CD4-positive, alpha-beta T cell treated with Interleukin-17A for 1 hour (primary cell): ENCODE measurements at places on chromosomes 6 and 20.
A peak's percentile ranks its signal among the peaks of the same experiment; 100 is the strongest.

DNA sequence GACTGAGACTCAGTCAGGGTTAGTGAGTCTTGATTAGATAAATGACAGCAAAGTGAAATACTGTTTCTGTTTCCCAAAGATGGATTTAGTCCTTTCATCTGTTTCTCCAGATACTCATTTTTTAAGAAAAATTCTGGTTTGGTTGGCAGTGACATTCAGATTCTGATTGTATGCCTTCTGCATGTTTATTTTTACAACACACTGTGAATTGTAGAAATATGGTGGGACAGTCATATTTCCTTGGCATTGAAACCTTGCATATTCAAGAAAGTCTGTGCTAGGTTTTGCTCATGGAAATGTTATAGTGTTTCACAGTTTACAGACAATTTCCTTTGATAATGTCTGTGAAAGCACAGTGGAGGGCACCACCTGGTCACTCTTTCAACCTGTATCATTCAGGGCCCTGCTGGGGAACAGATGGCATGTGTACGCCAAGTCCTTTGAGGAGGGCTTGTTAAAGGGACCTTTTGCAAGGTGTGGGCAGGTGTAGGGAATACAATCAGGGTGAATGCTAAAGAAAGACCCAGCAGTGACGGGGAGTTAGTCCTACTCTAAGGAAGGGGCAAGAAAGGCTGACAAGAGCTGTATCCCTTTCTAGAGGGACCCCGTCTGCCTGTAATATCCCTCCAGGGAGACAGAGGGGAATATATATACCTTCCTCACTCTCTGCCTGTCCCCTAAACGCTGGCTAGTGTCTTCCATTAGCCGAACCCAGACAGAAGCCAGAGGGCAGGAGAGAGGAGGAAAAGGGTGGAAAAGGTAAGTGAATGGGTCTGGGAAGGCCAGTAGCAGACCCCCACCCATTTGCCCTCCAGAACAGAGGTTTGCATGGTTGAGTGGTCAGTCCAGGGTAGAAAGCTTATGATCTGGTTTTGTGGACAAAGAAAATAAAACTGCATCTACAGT, 10.2 kb downstream of the PLCB4 start:
- DNase-seq = no peak

DNA sequence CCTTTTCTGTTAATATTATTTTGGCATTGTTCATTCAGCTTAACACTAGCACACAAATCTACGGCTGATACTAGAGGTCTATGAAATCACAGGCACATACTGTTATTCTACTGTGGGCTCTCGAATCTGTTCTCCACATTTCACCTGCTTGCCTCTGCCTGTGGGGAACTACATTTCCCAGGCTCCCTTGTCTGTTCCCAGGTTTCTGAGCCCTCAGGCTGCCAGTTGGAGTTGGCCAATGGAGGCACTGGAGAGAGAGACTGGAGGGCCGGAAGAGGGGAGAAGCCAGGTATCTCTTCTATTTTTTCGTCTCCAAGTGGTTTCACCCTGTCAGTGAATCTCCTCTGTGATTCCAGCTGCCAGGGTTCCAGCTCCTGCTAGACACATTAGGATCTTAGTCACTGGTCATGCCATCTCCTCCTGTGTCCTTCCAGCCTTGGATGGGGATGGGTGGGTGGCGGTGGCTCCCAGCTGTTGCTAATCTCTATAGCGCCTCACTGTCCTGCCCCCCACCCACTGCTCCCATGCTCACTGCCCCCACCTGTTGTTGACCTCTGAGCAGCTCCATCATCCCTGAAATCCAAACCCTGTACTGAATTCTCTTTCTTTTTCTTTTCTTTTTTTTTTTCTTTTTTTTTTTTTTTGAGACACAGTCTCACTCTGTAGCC, 188.2 kb downstream of the LRFN2 start:
- DNase-seq = no peak

DNA sequence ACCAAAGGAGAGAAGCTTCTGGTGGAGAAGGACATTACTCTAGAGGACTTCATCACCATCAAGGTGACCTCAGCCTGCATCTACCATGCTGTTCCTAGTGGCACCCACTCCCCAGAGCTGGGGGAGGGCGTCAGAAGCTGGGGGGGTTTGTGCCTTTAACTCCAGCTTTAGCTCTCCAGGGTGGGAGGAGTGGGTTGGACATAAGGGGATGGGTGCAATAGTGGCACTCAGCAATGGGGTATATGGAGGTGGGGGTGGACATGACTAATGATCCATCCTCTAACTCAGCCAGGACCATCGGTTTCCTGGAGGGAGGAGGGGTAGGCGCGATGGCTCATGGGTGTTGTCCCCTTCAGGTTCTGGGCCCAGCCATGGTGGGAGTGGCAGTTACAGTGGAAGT, 40.1 kb downstream of the SNRPB start:
- DNase-seq = no peak

DNA sequence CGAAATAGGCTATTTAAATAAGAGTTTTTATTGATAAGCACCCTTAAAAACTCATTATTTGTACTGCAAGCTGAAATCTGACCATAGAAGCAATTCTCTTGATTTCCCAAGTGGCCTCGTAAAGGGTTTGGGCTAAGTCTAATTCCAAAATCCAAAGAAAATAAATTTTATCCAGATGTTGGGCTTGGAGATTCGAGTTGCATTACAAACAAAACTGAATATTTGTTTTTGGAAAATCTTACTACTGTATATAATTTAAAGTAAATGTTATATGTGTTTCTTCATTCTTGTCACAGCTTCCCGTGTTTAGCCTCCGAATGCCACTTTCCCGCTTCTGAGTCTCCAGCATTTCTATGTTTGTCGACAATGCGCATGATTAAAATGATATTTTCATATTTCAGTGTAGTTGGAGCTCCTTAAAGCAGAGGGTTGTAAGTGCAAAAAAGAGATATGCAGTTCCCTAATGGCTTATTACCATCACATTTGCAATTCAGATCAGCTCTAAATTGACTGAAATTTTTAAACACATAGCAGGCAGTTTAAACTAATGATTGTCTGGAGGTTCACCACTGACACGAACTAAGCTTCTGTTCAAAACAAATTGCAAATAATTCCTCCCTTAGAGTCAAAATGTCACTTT, 47.0 kb downstream of the PRL start:
- no peak for DNase-seq

DNA sequence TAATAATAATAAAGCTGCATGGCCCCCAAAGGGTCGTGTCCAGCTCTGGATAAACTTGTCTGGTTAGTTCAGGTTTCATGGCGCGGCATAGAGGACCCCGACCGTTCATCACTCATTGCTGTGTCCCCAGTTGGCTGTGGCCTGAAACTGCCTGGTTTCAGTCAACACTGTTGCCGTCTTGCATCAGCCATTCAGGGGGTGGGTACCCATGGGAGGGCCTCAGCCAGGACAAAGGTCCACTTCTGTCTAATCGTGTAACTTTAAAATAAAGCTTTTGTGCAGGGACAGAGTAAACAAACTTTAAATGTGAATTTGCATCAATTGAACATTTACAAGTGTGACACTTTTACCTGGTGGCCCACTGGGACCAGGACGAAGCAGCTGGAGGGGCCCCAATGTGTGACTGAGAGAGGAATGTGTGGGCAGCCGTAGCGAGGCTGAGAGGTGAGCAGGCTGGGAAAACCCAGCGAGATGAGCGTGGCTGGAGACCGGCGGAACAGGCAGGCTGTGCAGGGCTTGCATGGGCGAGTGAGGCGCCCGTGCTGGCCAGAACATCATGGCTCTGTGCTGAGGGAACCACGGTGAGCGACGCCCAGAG, 22.3 kb upstream of the UNC93A start:
- DNase-seq = no peak

- DNase-seq = no peak
These were observed 293.7 kb downstream of the PLCB1 start for GRCh38 chr20:8425802-8426201.

GRCh38 chr6:31920811-31921210, 6.7 kb upstream of the C2 start:
- no peak for DNase-seq

- no peak for DNase-seq
These were observed 20.4 kb downstream of the VTA1 start for GRCh38 chr6:142167486-142167885.

DNA sequence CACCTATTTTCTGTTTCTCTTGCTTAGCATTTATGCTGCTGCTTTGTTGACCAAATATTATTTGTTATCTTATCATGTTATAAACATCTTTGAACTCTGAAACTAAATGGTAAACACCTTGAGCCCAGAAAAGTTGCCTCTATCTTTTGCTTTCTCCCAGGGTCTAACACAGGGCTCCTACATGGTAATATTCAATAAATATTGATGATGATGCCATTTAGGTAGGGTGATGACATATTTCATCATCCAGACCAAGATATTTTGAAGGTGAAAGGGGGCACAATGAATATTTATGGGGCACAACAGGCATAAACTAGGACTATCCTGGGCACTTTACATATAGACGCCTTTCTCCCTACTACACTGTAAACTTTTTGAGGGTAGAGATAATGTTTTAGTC, 11.6 kb upstream of the ENPP4 start:
- DNase-seq = no peak

DNA sequence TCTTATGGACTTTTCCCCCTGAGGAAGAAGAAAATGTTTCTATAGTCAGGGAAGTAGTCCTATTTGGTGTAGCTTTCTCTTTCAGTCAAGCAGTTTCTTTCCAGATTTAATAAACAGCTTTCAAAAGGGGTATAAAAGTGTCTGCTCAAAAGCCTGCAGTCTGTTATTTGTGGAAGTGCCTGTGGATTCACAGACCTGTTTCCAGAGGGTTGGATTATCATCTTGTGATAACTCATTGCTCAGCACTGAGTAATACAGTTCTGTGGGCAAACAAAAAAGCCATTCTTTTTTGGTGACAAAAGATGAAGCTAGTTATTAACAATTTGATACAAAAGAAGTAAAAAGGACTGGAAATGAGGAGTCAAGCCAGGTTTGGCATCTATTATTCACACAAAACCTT, 358.2 kb upstream of the ID4 start:
- DNase-seq = no peak

GRCh38 chr6:160733050-160733646, 31.1 kb downstream of the PLG start:
- peak; percentile 41 for DNase-seq

- no peak for DNase-seq
These were observed 73.5 kb upstream of the PBOV1 start for GRCh38 chr6:138291849-138292181.
